ENCODE measurements at places on chromosomes 5 and 9.
A peak's percentile ranks its signal among the peaks of the same experiment; 100 is the strongest.

DNA sequence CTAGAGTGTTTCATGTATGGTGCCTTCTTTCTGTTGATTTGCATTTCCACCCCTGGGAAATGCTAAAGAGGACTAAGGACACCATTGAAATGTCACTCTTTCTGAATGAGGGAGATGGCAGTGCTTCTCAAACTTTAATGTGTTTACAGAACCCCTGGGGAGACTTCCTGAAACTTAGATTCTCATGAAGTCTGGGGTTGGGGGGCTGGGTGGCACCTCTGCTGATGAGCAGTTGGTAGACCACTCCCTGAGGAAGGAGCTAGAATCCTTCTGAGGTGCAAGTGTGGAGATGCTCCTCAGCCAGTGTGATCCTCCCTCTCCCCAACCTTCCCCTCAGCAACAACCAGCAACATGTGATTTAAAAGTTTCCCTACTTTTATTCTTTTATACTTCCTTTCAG is 546.8 kb downstream of the LRRC70 start:
- no peak overlapping the region for H3K4me3 ChIP-seq
- no peak for DNase-seq
- H3K27me3 ChIP-seq: no peaks in the 10 kb centered on the region
- no peaks in the 10 kb centered on the region for H3K4me1 ChIP-seq
- H3K27ac ChIP-seq: no peak overlapping the region

DNA sequence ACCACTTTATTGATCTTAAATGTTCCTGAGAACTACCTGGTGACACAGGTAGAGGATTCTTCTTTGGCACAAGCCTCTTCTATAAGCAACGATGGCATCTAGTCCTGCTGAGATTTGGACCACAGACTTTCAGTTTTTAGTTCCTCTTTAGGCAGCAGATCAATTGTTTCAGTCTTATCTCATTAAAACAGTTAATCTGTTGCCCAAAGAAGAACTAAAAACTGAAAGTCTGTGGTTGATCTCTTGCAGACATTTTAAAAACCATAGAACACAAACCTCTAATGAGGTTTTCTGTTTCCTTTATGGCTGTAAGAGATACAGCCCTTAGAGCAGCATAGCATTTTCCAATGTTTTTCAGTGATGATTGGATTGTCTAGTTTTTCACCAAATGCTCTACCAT is 480.9 kb downstream of the MTRR start:
- no peaks in the 10 kb centered on the region for H3K27me3 ChIP-seq
- no peaks in the 10 kb centered on the region for H3K4me1 ChIP-seq
- H3K27ac ChIP-seq: no peak overlapping the region
- no peak overlapping the region for H3K4me3 ChIP-seq

GRCh38 chr9:129703667-129704355 is 38.4 kb downstream of the PRRX2 start:
- H3K27ac ChIP-seq: no peak overlapping the region
- H3K4me3 ChIP-seq: no peak overlapping the region
- peaks cover 3% of the 10 kb centered on the region for H3K27me3 ChIP-seq
- no peaks in the 10 kb centered on the region for H3K36me3 ChIP-seq
- H3K4me1 ChIP-seq: no peaks in the 10 kb centered on the region

GRCh38 chr5:127696683-127697082 is 6.5 kb upstream of the CCDC192 start:
- no peak overlapping the region for H3K27ac ChIP-seq
- no peak overlapping the region for H3K4me3 ChIP-seq
- H3K4me1 ChIP-seq: no peaks in the 10 kb centered on the region
- no peak for DNase-seq
- no peaks in the 10 kb centered on the region for H3K36me3 ChIP-seq
- H3K27me3 ChIP-seq: no peaks in the 10 kb centered on the region

DNA sequence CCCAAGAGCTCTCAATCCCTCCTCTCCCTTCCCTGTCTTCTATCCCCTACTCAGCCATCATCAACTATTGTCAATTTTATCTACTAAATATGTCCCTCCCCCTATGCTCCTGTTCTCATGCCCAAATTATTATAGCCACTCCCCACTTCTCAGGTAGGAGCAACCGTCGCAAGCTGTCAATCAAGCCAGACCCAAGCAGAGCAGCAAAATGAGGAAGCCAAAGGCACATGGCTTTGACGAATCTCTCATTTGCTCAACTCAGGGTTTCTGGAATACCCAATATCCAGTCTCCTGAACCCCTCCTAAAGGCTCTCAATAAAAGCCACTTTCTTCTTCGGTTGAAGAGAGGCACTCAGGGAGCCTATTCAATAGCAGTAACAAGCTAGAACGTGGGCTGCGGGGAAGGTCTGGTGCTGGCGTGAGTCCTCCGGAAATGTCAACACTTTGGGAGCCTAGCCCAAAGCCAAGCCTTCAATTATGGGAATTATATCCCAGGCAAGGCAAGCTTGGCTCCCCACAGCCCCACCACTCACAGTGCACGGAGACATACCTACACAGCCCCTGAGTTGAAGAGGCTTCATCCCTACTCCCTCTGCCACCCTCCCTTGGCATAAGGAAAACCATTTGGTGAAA is 47.7 kb downstream of the SIL1 start:
- no peak for DNase-seq
- H3K27ac ChIP-seq: no peak overlapping the region
- no peaks in the 10 kb centered on the region for H3K27me3 ChIP-seq

GRCh38 chr5:156019571-156020180 is 307.3 kb upstream of the SGCD start:
- H3K36me3 ChIP-seq: no peaks in the 10 kb centered on the region
- H3K4me3 ChIP-seq: no peak overlapping the region
- DNase-seq: no peak
- H3K27ac ChIP-seq: no peak overlapping the region
- H3K4me1 ChIP-seq: no peaks in the 10 kb centered on the region
- peaks cover 4% of the 10 kb centered on the region for H3K27me3 ChIP-seq

GRCh38 chr9:132141948-132142594 is 19.8 kb upstream of the NTNG2 start:
- H3K27me3 ChIP-seq: peaks cover 48% of the 10 kb centered on the region
- peak overlapping the region; percentile 72 for H3K4me3 ChIP-seq
- no peak overlapping the region for H3K27ac ChIP-seq
- no peak for DNase-seq
- no peaks in the 10 kb centered on the region for H3K36me3 ChIP-seq
